ENCODE measurements at places on chromosomes 1 and 21.

DNA sequence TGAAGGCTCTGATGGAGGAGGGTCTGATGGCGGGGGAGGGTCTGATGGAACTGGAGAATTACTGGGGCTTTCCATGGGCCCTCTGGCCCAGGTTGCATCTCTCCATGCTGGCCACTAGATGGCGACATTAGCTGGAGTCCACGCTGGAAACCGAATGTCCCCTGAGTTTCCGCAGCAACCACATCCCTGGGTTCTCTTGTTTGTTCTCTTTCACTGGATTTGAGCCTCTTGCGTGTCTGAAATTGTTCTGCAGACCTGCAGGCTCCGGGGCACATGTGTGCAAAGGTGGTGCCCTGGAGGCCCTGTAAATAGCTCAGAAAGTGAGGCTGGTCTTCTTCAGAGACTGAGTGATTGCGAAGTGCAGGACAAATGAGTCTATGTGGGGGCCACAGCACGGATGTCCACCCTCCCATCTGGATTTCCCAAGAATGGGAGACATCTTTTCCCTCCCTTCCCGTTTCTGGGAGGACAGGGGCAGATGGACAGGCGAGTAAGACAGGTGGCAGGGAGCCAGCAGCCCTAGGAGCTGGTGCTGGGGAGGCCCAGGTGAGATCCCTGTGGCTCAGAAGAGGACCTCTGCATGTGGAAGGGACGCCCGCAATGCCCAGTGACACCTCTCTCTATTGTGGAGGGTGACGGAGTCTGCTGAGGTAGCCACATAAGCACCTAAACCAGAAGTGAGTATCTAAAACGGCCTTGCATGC is 73.2 kb upstream of the ABCG1 start:
- DNase-seq, result peak; percentile 79

DNA sequence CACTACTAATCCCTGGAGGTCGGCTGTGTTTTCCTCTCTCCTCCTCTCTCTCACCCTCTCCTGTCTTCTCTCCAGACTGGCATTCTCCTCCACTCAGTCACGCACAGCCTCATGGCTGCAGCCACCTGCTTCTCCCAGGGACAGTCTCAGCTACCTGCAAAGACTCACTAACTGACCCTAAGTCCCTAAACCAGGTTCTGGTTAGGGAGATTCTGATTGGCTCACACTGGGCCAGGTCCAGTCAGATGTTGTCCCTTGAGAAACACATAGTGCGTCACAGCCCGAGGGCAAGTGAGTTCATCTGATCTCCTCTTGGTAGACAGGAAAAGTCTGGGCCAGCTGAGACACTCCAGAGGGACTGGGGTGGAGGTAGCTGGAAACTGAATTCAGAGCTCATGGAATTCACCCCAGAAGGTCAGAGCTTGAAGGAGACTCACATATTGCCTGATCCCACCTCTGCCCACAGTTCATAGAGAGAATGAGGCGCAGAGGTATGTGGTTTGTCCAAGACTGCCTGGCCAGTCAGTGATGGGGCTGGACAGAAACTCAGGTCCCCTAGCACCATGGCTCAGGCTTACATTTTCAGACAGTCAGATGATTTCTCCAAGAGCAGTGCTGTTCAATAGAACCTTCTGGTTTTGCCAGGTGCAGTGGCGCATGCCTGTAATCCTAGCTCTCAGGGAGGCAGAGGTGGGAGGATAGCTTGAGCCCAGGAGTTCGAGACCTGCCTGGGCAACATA is 40.4 kb upstream of the RPL11 start:
- DNase-seq, result peak; percentile 62

DNA sequence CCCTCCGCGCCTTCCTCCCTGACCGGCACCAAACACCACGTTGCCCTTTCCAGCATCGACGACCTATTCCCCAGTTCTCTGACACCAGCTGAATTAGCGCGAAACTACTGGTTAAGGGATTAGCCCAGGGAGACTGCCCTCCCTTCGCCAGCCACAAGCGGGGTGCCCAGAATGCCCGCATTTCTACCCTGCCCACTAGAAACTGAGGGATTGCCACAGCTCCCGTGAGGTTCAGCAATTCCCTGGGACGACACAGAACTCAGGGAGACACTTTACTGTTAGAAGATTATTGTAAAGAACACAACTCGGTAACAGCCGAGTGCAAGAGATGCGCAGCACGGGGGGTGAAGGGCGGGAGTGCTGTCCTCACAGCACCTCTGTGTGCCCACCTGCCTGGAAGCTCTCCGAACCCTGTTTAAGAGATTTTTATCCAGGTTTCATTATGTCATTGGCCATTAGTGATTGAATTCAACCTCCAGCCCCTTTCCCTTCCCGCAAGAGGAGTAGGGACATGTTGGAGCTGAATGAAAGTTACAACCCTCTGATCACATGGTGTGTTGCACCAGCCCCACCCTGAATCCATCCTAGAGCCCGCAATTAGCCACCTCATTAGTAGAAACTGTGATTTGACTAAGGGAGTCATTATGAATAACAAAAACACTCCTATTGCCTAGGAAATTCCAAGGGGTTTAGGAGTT is 15.8 kb upstream of the RIPPLY3 start:
- DNase-seq, result no peak

- DNase-seq, result peak; percentile 81
These were observed 36.7 kb upstream of the FAM163A start for GRCh38 chr1:179706339-179706941.

DNA sequence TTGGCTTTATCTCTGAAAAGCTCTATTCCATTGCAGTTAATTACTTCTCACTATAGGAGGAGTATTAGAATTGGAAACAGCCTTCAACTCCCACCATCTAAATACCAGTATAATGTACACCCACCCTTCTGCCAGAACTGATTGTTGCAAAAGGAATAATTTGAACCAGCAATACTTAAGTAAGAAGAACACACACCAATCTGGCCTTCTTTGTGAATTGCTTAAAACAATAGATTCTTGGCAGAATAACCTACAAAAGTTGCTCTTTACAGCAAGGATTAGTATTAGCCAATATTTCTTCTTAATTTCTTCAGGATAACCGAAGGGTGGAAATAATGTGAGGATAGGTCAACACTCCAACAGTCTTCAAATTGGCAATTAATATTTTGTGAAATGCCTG is 54.9 kb upstream of the ADAMTS5 start:
- no peak for DNase-seq

DNA sequence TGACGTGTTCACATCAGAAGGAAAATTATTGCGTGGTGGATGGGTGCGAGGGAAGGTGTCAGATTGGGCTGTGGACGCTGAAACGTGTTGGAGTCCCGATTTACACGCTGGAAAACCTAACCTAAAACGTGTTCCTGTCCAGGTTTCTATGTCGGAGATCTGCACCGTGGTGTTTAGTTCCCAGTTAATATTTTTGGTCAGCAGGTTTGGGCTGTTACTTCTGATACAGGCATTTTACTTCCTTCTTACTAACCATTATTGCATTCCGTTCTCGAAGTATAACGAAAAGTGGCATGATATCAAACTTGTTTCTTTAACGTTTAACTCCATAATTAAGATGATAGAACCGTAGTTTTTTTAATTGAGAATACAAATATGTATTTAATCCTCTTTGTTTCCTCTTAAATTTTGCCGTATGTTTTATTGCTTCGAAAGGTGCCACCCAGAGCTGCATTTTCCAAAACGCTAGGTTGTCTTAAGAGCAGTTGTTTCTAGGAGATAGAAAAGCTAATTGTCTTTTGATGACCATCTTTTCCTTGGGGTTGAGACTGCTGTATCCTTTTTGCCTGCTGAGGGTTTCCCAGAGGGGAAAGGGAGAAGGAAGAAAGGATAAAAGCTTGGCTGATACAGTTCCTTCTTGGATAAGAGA is 1.3 kb downstream of the ADARB1 start:
- no peak for DNase-seq

DNA sequence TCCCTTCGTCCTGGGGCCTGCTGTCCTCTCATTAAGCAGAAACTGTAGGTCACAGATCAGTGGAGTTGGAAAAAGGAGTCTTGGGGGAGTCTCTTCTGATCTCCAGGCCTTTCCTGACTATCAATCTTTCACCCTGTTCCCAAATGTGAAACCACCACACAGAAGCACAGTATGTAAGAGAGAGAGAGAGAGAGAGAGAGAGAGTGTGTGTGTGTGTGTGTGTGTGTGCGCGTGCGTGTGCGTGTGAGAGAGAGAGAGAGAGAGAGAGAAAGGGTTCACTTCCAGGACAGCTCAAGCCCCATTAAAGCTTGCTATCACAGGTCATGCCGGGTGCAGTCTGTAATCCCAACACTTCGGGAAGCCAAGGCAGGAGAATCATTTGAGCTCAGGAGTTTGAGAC is 1.5 kb upstream of the TTC24 start:
- DNase-seq, result no peak

GRCh38 chr1:7046891-7047290 is 261.6 kb downstream of the CAMTA1 start:
- no peak for DNase-seq

GRCh38 chr1:51313268-51313852 is 17.0 kb downstream of the TTC39A start:
- peak; percentile 30 for DNase-seq

GRCh38 chr1:241997401-241997998 is 1.4 kb downstream of the MAP1LC3C start:
- no peak for DNase-seq

GRCh38 chr21:27026501-27026900 is 59.6 kb upstream of the ADAMTS5 start:
- DNase-seq, result no peak

DNA sequence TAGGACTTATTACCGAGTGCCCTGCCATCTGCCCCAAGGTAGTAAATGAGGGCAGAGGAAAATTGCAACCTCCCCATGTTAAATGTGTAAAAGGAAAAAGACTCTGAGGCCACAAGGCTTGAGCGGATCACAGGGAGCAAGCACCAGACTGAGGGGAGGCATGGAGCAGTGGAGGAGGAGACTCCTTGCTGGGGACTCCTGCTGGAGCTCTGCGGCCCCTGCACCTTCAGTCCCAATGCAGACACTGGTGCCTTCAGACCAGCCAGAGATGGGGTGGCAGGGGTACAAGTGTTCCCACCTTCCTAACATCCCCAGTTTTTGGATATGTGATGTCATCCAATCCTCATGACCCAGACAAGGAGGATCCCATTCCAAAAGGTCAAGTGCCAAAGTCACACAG is 128.4 kb upstream of the NGF start:
- no peak for DNase-seq

- DNase-seq, result no peak
These were observed 95.0 kb downstream of the GLIS1 start for GRCh38 chr1:53643881-53644390.

- DNase-seq, result peak; percentile 74
These were observed 684 bp downstream of the SLC2A1 start for GRCh38 chr1:42957880-42958487.

DNA sequence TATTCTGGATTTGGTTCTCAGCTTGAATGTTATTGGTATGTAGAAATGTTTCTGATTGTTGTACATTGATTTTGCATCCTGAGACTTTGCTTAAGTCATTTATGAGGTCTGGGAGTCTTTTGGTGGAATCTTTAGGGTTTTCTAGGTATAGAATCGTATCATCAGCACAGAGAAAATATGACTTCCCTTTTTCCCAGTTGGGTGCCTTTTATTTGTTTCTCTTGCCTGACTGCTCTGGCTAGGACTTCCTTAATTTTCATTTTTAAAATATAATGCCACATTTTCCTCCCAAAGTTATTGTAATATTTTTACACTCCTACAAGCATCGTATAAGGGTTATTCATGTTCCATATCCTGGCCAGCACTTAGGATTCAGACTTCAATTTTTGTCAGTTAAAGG is 111.1 kb downstream of the FNBP1L start:
- DNase-seq, result no peak

DNA sequence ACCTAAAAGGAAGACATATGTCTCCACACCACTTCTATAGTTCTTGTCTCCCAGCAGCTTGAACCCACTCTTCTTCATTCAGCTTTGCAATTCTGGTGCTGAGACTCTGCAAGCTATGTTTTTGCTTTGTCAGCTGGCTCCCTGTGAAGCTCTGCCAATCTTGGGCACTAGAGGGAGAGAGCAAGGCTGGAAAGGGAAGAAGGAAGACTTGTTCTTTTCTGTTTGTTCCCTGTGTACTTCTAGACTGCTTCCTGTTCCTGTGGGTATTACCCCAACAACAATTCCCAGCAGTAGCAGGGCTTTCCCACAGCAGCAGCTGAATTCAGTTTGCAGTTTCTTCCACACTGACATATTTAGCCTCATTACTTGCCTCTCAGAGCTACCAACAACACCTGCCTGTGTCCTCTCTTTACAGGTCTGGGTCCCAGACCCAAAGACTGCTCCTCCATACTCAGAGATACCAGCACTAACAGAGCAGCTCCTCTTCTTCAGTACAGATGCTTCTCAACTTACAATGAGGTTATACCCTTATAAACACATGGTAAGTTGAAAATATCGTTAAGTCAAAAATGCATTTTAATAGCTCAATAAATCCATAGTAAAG is 275.2 kb upstream of the NEGR1 start:
- DNase-seq, result no peak

- no peak for DNase-seq
These were observed 433.1 kb downstream of the PCP4 start for GRCh38 chr21:40300300-40300699.

DNA sequence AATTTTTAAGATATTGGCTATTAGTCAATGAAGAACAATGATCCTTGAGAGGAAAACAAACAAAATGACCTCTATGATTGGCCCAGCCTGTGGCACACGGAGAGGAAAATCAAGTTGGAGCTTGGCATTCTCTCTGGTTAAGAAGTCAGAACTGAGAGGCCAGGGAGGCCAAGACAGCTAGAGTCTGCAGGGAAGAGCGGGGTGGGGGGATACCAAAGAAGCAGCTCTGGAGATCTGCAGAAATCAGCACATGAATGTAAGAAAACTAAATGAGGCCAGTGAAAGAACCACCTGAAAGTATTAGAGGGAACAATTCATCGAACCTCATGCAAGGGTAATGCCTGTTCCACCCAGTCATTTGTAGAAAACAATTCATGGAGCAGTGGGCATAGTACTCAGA is 23.8 kb upstream of the C1orf115 start:
- no peak for DNase-seq

DNA sequence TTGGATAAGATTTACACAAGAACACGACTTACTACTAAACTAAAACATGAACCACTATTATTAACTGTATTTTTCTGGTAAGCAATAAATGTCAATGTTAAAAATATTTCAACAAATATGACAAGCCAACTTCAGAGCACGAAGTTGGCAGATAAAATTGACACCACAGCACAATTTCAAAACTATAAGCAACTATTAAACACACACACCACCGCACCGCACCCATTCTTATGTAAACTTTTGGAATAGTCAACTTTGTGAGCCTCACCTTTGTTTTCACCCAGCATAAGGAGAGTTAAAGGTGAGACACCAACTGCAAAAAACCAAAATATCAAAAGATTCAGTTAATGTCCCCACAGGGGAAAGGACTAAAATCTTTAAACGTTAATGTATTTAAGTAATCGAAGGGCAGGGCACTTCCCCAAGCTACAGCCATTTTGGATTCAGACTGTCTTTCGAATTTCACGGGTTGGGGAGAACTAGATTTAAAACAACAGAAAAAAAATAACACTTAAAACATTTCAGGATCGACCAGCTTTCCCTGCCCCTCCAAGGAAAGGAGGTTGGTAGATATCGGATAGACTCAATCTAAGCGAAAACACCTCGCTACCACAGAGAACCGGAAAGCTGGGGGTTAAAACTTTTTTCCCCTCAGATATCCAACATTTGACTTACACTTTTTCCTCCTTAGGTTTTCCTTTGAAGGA is 872 bp downstream of the GPBP1L1 start:
- DNase-seq, result peak; percentile 36

- no peak for DNase-seq
These were observed 9.6 kb upstream of the LRP8 start for GRCh38 chr1:53337499-53337898.

- DNase-seq, result no peak
These were observed 8.7 kb downstream of the CTXND2 start for GRCh38 chr1:150895618-150896017.

Measured in lung microvascular endothelial cell (primary cell).